Stimulated activated CD8-positive, alpha-beta memory T cell treated with anti-CD3 and anti-CD28 coated beads, Interleukin-2, amount 100 ng/mL, for 1 hour (primary cell): ENCODE measurements at places on chromosomes 2 and 18.

- DNase-seq, result no peak
These were observed 97.2 kb upstream of the GPR45 start for GRCh38 chr2:105144152-105144940.

DNA sequence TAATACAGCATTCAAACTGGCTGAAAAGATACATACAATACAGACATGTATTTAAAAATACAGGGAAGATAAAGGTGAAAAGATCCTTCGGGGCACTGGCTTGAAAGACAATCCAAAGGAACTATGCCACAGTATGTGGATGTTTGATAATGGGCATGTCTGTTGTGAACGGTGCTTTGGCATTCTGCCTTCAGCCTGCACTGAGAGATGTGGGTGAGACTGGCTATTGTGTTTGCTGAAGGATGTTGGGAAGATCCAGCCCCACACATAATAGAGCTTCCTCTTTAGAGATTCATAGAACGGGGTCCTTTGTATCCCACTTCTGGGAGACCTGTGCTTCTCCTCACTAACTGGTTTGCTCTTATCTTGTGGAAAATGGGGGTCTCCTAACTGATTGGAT is 65.1 kb upstream of the CXCR4 start:
- no peak for DNase-seq

- DNase-seq, result no peak
These were observed 342.9 kb upstream of the ACVR2A start for GRCh38 chr2:147501968-147502367.

- DNase-seq, result no peak
These were observed 114.3 kb downstream of the ARHGEF4 start for GRCh38 chr2:130951018-130951417.

DNA sequence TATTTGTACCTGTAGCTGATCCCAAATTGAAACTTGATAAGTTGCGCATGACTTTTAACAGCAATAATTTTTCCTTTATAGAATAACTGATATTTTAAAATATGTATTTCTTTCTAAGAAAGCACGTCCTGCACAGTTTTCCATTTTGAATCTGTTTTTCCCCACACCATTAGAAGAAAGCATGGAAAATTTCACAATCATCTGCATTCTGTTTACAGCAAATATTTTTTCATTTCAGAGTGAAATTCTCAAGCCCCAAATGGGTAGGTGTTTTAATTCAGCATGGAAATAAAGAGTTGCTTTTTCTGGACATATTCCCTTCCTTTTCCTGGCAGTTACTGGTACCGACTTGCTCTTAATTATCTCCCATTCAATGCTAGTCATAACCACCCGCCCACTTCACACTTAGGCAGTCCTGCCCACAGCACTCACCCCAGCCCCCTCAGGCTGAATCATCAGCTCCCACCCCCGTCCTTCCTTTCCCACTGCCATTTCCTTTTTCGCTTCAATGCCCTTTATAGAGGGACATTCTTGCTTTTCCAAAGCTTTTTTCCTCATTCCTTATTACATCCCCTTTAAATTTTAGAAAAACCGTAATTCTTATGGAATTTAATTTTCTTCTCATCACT is 89.2 kb upstream of the GLS start:
- DNase-seq, result no peak

- DNase-seq, result no peak
These were observed 1042.9 kb upstream of the ACVR2A start for GRCh38 chr2:146801886-146802285.

DNA sequence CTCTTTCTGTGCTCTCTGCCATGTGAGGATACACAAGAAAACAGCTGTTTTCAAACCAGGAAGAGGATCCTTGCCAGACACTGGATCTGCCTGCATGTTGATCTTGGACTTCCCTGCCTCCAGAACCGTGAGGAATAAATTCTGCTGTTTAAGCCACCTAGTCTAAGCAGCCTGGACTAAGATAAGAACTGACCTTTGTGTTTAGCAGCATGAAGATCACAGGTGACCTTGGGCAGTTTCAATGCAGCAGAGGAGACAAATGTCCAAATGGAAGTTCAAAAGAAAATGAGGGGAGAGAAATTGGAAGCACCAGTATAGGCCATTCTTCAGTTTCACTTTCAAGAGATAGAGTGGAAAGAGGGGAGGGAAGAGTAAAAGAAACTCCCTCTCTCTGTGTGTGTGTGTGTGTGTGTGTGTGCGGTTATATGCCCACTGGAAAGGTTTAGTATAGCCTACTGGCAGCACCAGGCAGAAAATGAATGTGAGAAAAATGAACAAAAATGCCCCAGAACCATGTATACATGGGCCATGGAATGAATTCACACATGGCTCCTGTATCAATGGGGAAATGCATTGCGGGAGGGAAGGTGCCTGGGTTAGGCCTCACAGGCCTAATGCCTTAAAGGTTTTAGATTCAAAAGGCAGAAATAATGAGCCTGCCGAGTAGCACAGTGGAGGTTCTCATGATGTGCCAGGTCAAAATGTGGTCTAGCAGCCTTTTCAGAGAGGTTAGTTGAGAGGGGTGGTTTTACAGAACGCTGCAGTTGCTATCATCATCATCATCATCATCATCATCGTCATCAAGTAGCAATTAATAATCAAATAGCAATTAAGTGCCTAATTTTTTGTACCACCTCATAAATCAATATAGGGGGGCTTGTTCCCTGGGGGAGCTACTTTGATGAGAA is 1.1 kb upstream of the CERS6 start:
- DNase-seq, result no peak

- DNase-seq, result no peak
These were observed 49.8 kb downstream of the DYSF start for GRCh38 chr2:71502941-71503738.

GRCh38 chr2:25482341-25482740 is 140.6 kb upstream of the DNMT3A start:
- no peak for DNase-seq

DNA sequence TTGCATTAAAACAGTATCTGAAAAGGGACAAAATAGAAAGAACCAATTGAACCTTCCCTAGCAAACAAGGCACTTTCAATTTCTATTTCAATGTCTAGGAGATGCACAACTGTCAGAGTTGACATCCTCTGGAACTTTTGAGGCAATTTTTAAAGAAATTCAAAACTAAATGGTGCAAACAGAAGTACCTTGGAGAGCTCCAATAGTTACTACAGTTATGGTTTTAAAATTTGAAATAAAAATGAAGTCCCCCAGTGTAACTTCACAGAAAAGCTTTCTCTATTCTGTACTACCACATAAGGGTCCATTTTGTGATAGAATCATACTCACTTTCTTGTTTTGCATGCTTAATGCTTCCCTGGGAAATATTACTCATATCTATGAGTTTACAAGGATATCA is 162.1 kb downstream of the KCNH7 start:
- DNase-seq, result no peak
